Uterus (tissue), 4 donors: ENCODE measurements at places on chromosomes 13 and 19. TPM values are rescaled to one million over a fixed set of nuclear protein-coding genes. Genes with fewer than 3 reads are reported as not detected.
A peak's percentile ranks its signal among the peaks of the same experiment; 100 is the strongest.

DNA sequence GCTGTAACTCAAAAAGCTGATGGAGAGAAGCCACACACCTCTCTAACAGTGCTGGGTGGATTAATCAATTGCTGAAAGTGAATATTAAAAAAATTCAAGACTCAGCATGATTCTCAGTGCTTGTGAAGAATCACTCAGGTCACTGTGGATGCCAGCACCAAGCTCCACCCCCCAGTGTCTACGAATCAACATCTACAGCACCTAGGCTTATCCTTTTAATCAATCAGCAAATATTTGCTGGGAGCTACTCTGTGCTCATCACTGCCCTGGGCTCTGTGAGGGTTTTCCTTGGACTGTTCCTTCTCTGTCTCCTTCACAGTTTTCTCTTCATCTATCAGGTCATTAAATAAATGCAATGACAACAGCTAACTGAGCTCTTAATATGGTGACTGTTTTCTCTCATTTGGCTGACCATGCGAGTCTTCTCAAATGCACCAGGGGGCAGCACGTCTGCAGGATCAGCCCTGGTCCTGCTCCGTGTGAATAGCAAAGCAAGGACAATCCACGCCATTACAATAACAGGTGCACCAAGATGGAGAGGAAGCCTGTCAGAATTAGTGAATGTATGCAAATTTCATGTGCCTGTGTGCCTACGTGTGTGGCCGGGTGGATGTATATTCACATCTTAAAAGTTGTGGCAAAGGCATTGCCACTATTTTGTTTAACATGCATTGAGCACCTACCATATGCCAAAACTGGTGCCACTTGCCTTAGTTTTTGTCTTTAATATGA lies 14.6 kb upstream of the C13orf42 start:
- no peaks in the 10 kb centered on the region for H3K27me3 ChIP-seq
- peak; percentile 35 for DNase-seq
- H3K36me3 ChIP-seq: no peaks in the 10 kb centered on the region
- H3K4me3 ChIP-seq: no peak overlapping the region

DNA sequence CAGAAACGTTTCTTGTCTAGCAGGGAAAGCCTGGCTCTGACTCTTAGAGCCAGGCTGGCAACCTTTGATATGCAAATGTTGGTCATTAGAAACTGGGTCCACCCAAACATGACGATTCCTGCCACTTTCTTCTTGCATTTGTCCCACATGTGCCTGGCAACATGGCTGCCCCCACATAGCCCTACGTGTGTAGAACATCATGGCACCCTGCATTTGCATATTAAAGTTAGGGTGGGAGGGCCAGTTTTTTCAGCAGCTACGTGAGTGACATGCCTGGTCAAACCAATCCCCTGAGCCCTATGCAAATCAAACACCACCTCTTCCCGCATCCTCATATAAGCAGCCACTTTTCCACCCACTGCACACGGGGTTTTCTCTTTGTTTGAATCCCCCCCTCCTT lies 95.0 kb downstream of the LIG4 start:
- H3K4me1 ChIP-seq: no peaks in the 10 kb centered on the region
- no peak for DNase-seq
- peaks cover 3% of the 10 kb centered on the region for H3K27me3 ChIP-seq

- H3K27me3 ChIP-seq: no peaks in the 10 kb centered on the region
- no peak for DNase-seq
- no peak overlapping the region for H3K27ac ChIP-seq
- H3K4me1 ChIP-seq: no peaks in the 10 kb centered on the region
- H3K36me3 ChIP-seq: no peaks in the 10 kb centered on the region
- H3K4me3 ChIP-seq: no peak overlapping the region
Measured at GRCh38 chr19:441213-441836, 19.5 kb downstream of the SHC2 start.

DNA sequence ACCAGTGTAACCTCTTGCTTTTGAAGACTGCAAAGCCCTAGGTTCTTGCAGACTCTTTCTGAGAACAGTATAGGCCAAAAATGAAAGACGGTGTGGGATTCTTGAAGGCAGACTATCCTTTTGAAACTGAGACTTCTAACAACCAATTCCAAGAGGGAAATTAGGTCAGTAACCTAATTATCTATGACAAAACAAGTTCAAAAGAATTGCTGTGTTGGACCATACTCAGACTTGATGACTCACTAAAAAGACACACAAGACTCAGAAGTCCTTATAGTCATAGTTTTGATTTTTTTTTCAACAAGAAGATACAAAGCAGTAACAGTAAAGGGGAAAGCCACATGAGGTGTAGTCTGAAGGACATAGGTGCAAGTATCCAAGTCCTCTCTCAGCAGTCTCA lies 624.0 kb upstream of the GPC6 start:
- no peaks in the 10 kb centered on the region for H3K27me3 ChIP-seq
- no peak for DNase-seq
- H3K4me1 ChIP-seq: no peaks in the 10 kb centered on the region
- no peak overlapping the region for H3K4me3 ChIP-seq

DNA sequence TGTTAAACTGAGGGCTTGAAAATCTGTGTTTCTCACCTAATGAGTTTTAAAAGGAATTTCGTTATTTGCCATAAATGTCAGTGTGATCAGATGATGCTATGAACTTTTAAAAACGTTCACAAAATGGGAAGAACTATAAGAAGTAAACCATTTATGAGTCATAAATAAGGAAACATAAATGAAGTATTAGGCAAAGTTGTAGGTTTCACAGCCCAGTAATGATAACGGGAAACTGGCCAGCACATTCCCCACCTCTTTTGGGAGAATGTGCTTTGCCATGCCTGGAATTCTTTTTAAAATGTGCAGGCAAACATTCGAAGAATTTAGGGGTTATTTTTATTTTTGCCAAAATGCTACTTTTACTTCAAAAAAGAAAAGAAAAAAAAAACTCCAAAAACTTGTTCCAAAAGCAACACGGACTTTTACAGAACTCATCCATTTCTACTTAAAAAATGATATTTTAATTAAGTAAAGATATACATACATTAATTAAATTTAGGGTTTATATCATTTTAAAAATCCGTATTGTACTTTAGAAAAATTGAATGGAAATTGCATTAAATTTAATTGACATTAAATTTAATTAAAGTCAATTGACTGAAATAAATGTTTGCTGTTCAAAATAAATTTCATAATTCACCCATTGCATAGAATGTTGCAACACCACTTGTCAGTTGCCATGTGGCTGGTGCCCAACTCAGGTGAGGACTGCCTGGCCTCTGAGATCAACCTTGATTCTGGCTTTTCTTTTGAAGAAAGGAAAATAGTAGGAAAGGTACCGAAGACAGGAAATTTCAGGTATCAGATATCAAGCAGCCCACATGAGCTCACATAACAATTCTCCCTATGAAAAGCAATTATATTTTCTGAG lies 1198.5 kb downstream of the EFNB2 start:
- H3K4me1 ChIP-seq: no peaks in the 10 kb centered on the region
- H3K27me3 ChIP-seq: no peaks in the 10 kb centered on the region
- no peaks in the 10 kb centered on the region for H3K36me3 ChIP-seq
- H3K4me3 ChIP-seq: no peak overlapping the region
- no peak overlapping the region for H3K27ac ChIP-seq

DNA sequence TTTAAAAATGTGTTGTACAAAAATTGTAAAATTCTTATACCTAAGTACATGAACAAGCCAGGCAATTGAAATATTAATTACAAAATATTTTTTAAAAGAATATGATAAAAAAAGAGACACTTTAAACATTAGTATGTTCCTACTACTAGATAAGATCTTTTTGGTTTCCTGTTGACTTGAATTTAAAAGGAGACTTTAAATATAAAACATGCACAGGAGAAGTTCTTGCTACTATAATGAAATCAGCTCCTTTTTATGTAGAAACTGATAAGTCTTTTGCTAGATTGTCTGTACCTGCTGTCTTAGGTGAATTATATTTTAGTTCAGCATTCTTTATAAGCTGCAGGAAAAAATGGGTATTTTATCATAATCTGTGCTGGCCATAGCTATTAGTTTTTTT lies 140.2 kb downstream of the TNFSF13B start:
- no peak for DNase-seq
- H3K27me3 ChIP-seq: no peaks in the 10 kb centered on the region
- H3K4me1 ChIP-seq: no peaks in the 10 kb centered on the region
- H3K36me3 ChIP-seq: no peaks in the 10 kb centered on the region

DNA sequence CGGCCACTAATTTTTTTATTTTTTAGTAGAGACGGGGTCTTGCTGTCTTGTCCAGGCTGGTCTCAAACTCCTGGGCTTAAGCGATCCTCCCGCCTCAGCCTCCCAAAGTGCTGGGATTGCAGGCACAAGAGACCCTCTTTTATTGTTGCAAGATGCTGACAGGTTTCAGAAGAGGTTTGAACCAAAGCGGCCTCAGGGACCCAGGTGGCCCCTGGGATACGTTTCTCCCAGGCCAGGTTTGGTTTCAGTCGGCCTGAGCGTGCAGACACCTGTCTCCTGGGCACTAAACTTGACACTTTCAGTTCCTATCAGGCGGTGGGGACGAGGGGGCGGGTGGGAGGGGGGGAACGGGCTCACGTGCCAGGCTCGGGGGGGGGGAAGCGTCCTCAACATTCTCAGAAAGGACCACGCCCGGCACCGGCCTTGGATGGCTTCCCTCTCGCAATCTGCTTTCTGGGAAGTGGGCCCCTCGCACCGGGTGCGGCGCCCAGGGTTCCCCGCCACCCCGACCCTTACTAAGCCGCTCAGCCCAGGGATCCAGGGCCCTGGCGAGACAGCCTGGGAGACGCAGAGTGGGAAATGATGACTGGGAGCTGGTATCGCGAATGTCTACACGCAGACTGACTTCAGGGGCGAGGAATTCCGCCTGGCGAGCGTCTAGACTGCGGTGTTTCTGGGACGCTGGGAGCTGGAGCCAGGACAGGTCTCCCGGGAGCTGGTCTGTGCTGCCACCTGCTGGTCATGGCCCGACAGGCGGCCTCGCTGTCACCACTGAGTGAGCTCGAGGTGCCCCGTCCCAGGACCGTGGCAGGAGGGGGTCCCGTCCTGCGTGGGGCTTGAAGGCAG lies 91.6 kb downstream of the GNG7 start:
- peak overlapping the region; percentile 88 for H3K27ac ChIP-seq
- DNase-seq: peak; percentile 93
- H3K4me1 ChIP-seq: no peaks in the 10 kb centered on the region
- H3K36me3 ChIP-seq: no peaks in the 10 kb centered on the region
- H3K4me3 ChIP-seq: peak overlapping the region; percentile 33
- no peaks in the 10 kb centered on the region for H3K27me3 ChIP-seq

GRCh38 chr19:51811344-51811743 lies 16.4 kb downstream of the FPR3 start:
- no peak overlapping the region for H3K27ac ChIP-seq
- H3K27me3 ChIP-seq: no peaks in the 10 kb centered on the region
- no peaks in the 10 kb centered on the region for H3K36me3 ChIP-seq
- DNase-seq: no peak
- no peaks in the 10 kb centered on the region for H3K4me1 ChIP-seq

- DNase-seq: no peak
- H3K36me3 ChIP-seq: no peaks in the 10 kb centered on the region
- H3K27ac ChIP-seq: no peak overlapping the region
- no peaks in the 10 kb centered on the region for H3K4me1 ChIP-seq
Measured at GRCh38 chr13:77811981-77812380, 106.7 kb downstream of the EDNRB start.

The CDADC1 gene
- 12.4 TPM for total RNA-seq

The CD22 gene
- 9.4 TPM for total RNA-seq

The LGALS7B gene
- not detected for total RNA-seq

The TMIGD2 gene
- not detected for total RNA-seq

The PSPC1 gene
- 62.0 TPM for total RNA-seq

The OR2Z1 gene
- not detected for total RNA-seq

The FCER2 gene
- not detected for total RNA-seq

The MAB21L1 gene
- not detected for total RNA-seq

The ANGPTL4 gene
- total RNA-seq: 12.8 TPM

The CEACAM20 gene
- not detected for total RNA-seq

The KLK15 gene
- not detected for total RNA-seq
